Central memory CD8-positive, alpha-beta T cell (primary cell): ENCODE measurements at places on chromosomes 3 and 15.

DNA sequence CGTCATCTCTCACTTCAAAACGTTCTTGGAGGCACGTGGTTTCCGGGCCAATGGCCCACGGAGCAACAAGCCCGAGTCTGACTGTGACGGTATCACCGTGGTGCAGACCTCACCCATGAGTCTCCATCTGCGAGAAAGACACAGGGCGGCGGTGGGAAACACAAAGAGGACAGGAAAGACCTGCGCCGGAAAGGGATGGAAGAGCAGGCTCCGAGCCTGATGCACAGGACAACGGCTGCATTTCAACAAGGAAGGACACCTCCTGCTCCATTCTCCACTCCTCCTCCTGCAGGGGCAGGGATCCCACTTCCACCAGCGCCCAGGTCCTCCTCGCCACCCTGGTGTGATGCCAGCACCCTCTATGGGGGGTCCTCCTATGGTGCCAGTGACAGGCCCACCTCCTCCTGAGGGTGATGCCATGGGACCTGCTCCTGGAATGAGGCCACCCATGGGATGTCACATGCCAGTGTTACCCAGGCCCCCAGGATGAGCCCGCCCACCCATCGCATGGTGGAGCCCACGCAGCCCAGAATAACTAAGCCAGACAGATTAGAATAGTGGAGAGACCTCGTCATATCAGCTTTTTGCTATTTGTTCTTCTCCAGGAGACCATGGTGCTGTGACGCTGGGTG, 73.0 kb upstream of the PCSK6 start:
- H3K36me3 ChIP-seq = no peaks in the 10 kb centered on the region
- no peak for DNase-seq
- no peak overlapping the region for H3K27ac ChIP-seq

GRCh38 chr15:62841269-62841628, 201.3 kb upstream of the TPM1 start:
- no peaks in the 10 kb centered on the region for H3K4me1 ChIP-seq
- no peak overlapping the region for H3K27ac ChIP-seq
- no peak overlapping the region for H3K4me3 ChIP-seq
- peaks cover 55% of the 10 kb centered on the region for H3K27me3 ChIP-seq

DNA sequence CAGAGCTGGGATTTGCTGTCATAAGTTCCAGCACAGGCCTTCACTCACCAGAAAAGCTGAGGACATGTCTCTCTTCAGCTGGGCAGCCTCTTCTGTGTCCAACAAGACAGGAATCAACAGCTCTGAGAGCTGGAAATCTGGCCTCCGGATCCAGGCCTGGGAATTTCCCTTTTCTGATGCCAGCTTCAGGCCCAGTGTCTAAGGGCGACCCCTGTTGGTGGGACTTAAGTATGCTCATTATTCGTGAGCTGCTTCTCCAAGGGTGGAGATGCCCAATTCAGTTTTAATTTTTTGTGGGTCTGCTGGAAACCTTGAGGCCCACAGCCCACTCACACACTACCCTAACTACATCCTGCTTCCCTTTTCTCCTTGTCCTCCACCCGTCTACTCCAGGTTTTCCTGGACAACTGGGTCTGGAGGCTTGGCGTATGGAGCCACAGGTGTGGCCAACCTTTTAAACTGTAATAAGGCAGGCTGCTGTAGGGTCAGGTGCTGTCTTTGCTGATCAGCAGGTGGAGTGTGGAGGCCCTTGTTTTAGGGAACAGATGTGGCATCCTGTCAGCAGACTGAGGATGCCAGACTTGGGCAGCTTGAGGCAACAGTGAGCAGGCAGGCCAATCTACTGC, 2.6 kb upstream of the CEMIP start:
- peaks cover 38% of the 10 kb centered on the region for H3K27me3 ChIP-seq
- DNase-seq = peak; percentile 44
- peaks cover 2% of the 10 kb centered on the region for H3K36me3 ChIP-seq
- peaks cover 9% of the 10 kb centered on the region for H3K4me1 ChIP-seq
- H3K4me3 ChIP-seq = no peak overlapping the region
- H3K27ac ChIP-seq = no peak overlapping the region

DNA sequence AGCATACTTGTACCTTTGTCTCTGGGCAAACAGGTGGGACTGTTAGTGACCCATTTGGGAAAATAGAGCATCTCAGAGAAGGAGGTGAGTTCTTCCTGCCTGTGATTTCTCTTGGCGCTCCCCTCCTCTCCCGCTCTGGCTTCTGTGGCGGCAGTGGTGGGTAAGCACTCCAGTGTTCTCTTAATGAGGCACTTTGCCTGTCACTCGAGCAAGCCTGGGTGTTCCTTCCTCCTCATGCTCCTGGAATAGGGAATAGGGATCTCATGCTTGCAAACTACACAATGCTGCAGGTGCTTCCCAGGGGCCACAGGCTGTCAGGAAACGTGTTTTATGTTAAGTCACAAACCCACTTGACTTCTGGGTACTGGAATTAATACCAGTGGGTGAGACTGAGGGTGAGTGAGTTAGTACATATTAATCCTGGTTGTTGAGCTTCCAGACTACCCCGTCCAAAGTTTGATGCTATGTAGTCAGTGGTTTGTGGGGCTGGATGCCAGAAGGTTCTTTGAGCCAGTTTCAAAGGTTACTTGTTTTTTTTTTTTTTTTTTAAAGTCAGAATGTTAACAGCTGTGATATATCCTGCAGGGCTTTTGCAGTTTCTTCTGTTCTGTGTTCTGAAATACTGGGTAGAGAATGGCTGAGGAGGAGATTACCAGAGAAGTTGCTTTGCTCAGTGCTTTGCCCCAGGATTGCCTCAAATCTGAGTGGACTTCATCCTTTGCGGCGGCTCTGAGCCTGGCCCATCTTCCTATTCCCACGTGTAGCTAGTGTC, 30.5 kb downstream of the EDEM1 start:
- peaks cover 8% of the 10 kb centered on the region for H3K4me1 ChIP-seq
- DNase-seq = no peak
- peaks cover 59% of the 10 kb centered on the region for H3K36me3 ChIP-seq
- no peak overlapping the region for H3K4me3 ChIP-seq

DNA sequence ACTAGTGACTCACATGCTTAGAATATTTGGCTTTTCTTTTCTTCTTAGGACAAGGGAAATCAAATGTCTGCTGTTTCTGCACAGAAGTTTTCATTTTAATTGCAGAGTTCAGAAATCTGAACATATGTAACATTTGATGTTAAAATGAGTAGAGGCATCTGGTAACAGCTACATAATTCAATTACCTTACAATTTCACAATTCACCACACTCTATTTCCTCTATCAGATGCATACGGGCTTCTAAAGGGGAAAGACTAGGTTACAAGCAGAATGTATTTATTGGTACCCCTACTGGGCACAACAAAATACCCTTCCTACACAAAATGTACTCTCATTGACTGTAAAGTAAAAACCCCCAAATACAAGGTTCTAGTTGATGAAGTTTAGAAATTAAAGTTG, 176.0 kb downstream of the SOX2 start:
- H3K27ac ChIP-seq = no peak overlapping the region
- H3K27me3 ChIP-seq = no peaks in the 10 kb centered on the region
- H3K36me3 ChIP-seq = no peaks in the 10 kb centered on the region
- H3K4me3 ChIP-seq = no peak overlapping the region
- no peak for DNase-seq

DNA sequence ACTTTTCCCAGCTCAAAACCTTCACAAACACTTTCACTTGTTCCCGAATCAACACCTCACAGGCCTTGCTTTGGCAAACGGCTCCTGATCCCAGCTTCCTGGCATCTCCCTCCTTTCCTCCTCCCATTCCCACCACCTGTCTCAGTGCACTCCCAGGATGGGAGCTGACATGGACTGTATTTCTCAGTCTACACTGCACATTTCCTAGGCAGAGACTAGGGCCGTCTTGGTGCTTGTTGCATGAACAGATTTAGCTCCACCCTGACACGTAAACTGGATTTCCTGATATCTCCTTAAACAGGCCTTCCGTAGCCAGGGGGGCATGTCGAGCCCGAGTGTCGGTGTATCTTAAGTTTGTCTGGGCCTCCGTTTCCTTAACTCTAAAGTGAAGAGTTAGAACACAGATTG, 790 bp upstream of the WHAMM start:
- no peak overlapping the region for H3K4me3 ChIP-seq
- H3K4me1 ChIP-seq = peaks cover 28% of the 10 kb centered on the region
- H3K27ac ChIP-seq = peak overlapping the region; percentile 92
- H3K27me3 ChIP-seq = peaks cover 5% of the 10 kb centered on the region

- no peaks in the 10 kb centered on the region for H3K4me1 ChIP-seq
- H3K27ac ChIP-seq = no peak overlapping the region
- no peak for DNase-seq
- no peak overlapping the region for H3K4me3 ChIP-seq
- H3K36me3 ChIP-seq = no peaks in the 10 kb centered on the region
These were observed 92.2 kb downstream of the CMSS1 start for GRCh38 chr3:99909714-99910495.

DNA sequence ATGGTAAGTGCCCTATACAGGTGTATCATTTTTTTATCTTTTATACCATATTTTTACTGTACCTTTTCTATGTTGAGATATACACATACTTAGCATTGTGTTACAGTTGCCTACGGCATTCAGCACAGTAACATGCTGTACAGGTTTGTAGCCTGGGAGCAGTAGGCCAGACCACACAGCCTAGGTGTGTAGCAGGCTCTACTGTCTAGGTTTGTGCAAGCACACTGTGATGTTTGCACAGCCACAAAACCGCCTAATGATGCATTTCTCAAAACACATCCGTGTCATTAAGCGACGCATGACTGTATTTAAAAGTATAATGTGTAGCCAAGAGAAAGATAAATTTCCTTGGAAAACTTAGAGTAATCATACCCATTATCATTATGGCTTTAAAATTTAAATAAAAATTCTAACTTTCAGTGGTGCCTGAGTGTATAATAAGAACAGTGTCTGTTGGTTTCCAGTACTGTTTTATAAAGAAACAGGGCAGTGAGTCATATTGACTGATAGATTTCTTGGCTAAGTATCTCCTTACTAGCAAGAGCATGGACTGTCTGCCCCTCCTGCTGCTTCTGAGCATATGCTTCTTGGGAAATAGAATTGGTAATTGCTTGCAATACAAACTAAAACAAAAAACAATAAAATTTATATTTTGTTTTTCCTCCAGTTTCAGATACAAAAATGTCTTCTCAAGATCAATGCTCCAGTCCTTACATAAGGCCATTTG, 18.3 kb downstream of the CALML4 start:
- H3K36me3 ChIP-seq = peaks cover 71% of the 10 kb centered on the region
- peaks cover 4% of the 10 kb centered on the region for H3K4me1 ChIP-seq
- DNase-seq = no peak
- no peak overlapping the region for H3K27ac ChIP-seq

DNA sequence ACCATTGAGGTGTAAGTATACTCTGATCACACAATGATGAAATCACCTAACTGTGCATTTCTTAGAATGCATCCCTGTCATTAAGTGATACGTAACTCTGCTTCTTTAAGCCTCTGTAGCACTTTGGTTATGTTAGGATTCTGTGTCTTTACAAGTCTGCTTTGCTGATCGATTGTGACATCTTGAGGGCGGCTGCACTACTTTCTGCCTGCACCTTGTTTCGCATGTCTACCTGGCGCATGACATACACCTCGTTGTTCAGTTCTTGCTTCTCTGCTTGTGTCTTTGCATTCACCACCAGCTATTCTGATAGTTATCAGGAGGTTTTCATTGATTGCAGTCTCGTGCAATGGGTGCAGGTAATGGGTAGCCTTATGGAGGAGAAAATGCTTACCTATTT, 32.7 kb downstream of the IGF1R start:
- DNase-seq = no peak
- no peaks in the 10 kb centered on the region for H3K4me1 ChIP-seq
- H3K27ac ChIP-seq = no peak overlapping the region
- H3K36me3 ChIP-seq = no peaks in the 10 kb centered on the region
- H3K27me3 ChIP-seq = peaks cover 23% of the 10 kb centered on the region

DNA sequence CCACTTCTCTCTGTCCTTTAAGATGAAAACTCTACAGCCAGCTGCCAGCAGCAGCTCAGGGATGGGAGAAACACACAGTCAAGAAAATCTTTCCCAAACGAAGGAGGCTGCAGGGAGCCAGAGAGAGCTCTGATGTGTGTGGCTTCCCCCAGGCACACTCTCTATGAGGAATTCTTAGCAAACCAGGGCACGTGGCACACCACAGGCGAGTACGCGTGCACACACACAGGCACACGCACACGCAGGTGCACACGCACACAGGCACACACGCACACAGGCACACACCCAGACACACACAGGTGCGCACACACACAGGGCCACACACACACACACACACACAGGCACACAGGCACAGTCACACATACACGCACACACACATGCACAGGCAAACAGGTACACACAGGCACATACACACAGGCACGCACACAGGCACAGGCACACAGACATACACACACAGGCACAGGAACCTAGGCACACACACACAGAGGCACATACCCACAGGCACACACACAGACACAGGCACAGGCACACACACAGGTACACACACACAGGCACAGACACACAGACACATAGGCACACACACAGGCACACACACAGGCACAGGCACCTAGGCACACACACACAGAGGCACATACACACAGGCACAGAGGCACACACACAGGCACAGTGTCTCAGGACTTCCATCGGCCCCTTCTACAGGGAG, 91.5 kb upstream of the ATP2B2 start:
- H3K27me3 ChIP-seq = peaks cover 45% of the 10 kb centered on the region
- no peak overlapping the region for H3K27ac ChIP-seq
- peaks cover under 1% of the 10 kb centered on the region for H3K4me1 ChIP-seq

- no peaks in the 10 kb centered on the region for H3K36me3 ChIP-seq
- H3K4me3 ChIP-seq = no peak overlapping the region
- no peaks in the 10 kb centered on the region for H3K4me1 ChIP-seq
- no peak for DNase-seq
These were observed 24.8 kb upstream of the RIOX2 start for GRCh38 chr3:97996988-97997387.

DNA sequence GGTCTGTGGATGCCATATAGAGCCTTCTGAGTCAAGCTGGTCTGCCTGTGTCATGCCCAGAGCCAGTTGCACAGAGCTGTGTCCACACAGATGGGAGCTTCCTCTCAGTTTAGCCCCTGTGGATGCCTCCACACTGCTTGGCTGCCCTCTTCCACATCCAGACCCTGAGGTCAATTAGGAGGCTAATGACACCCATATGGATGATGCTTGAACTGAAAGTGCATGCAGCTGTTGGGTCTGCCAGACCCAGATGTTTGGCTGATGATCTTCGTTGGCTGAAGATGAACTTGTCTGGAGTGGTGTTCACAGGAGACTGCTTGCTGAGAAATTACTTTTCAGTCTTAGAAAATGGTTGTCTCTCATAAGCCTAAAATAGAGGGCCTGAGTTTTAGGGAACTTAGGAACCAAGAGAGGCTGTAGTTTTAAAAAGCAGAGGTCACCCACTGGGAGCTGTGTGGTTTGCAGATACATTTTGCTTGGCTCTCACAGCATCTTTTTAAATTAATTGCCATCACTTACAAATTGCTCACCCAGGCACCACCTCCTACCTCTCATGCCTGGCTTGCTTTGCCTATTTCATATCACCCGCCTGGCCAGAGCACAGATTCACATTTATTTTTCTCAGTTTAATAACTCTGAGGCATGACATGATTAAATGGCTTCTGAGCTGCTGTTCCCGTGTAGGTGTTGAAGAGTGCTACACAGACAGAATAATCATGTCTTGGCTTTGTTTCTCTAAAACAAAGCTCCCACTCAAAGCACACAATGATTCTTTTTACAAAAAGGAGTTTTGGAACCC, 176.1 kb downstream of the MINAR1 start:
- no peak overlapping the region for H3K27ac ChIP-seq
- H3K4me3 ChIP-seq = no peak overlapping the region
- H3K4me1 ChIP-seq = no peaks in the 10 kb centered on the region
- DNase-seq = no peak
